ENCODE measurements at places on chromosomes 16 and 17.

DNA sequence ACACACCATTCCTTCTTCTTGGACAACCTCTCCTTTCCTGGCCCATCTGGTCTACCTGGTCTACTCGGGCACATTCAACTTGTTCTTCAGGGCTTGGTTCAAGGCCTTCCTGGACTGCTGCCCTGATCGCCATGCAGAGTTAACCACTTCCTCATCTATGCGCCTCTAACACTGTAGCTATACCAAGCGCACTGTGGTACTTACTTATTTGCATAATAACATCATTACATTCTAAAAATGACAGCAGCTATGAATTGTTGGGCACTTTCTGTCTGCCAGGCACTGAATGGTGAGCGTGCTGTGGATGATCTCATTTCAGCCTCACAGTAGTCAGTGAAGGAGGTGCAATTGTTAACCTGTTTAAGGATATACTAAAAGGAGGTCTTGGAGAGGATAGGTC, 66.9 kb upstream of the SDK2 start:
- peak; percentile 84 for DNase-seq

DNA sequence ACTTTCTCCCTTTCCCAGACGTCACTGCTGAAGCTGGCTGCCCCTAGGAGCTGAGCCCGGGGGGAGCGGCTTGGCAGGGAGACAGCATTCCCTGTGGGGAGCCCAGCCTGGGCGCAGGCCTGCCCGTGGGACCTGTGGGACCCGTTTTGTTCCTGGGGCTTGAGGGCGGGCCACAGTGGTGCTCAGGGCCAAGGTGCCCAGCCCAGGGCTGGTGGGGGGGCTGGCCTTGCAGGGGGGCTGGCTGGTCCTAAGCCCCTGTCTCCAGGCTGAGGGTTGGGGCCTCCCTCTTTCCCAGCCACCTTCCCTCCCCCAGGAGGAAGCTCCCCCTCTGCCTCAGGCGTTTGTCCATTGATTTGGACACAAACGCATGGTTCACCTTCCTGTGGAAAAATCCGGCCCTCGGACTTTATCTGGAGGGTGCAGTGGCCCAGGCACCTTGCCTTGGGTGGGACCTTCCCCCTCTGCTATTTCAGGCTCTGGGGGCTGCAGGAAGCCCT, 4.4 kb downstream of the NHERF2 start:
- no peak for DNase-seq

DNA sequence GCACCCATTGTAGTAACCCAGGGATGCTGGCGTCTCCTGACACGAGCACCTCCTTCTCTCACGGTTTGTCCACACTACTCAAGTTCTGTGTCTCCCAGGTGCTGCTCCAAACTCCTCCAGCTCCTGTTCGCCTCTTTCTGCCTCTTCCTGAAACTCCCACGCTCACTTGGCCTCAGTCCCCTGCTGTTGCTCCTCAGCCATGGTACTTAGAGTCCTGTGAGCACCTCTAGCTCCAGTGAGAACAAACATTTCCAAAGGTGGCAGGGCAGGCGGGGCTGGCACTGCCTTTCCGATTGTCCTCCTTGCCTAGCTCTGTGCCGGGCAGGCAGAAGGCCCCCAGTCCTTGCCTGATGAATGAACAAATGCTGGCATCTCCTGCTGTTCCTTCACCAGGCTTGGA, 146.1 kb downstream of the SDK2 start:
- no peak for DNase-seq

DNA sequence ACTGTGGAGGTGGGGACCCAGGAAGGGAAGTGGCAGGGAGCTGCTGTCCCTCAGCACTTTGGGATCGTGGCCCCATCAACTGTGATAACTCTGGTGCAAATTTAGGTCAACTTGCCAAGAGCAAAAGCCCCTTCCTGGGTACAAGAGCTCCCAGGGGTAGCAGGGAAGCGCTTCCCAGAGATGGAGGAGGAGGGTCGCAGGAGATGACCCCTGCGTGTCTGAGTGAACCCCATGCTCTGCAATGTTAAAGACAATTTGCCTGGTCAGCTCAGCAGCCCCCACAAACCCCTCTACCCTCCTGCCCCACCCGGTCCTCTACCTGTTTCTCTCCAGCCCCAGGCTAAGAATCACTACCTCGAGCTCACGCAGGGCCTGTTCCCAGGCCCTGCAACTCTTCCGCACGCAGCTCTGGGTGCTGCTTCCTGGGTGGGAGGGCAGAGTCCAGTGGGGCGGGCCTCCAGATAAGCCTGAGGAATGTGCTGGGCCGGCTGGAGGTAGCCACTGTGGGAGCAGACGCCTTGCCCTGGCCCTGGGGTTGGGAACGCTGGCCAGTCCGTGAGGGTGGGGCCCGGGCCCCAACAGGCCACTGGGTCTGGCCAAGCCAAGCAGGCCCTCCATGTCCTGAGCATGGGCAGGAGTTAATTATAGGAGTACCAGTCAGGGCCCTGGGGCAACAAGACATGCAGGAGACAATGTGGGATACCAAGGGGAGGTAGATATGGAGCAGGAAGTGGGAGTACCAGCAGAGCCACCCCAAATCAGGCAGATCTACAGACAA, 6.1 kb downstream of the DOK4 start:
- no peak for DNase-seq

DNA sequence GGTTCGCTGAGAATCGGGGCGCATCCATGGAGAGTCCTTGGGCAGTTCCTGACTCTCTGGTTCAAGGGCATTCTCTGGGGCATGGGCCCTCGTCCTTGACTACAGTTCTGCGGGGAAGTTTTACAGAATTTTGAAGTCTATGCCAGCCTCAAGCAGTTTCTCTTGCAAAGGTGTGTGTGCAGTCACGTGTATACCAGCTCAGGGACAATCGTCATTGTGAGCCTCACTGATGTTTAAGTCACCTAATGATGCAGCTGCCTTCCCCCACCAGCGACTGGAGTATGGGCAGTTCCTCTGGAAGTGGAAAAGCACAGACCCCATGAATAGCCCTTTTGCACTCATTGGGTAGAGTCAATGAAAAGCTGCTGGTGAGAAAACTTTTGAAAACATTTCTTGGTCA, 1.3 kb downstream of the PLCG2 start:
- DNase-seq: no peak

- no peak for DNase-seq
Measured at GRCh38 chr17:80380555-80381002, 34.4 kb upstream of the ENDOV start.

- peak; percentile 25 for DNase-seq
Measured at GRCh38 chr17:61410141-61411010, 10.7 kb downstream of the TBX2 start.

GRCh38 chr17:57906910-57907309, 48.3 kb downstream of the CUEDC1 start:
- DNase-seq: peak; percentile 8

DNA sequence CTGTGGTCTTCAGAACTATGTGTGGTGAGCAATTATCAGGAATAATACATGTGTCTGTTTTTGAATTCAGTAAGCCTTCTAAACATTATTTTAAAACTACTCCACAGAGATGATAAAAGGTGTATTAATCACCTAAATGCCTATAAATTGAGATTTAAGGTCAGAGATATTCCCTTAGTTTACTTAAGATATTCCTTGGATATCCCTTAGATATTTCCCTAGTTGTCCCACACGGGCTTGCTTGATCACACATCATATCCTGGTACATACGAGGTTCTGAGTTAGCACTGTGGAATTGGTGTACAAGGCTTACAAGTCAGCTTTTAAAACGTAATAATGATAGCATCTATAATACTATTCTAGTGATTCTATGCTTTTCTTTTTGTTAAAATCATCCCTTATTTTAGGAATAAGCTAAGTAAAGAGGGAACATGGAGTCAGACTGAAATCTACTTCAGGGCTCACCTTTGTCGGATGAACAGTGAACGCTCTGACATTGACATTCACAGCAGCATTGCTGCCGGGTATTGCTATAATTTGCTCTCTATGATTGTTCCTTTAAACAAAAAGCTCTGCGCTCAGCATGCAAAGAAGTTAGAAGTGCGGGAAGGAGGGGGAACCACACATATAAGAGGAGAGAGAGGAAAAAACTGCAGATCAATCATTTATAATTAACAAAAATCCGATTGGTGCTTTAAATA, 136.5 kb downstream of the SKAP1 start:
- no peak for DNase-seq

DNA sequence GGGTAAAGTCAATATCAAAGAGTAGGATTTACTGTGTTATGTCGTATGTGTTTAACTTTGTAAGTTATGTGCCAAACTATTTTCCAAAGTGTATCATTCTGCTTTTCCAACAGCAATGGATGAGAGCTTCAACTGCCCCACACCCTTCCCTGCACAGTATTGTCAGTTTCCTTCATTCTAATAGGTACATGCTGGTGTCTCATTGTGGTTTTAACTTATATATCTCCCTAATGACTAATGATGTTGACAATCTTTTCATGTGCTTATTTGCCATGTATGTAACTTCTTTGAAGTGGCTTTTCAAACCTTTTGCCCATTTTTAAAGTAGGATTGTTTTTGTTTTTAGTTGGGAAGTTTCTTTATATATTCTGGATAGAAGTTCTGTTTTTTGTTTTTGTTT, 3.8 kb downstream of the DDX19B start:
- no peak for DNase-seq

DNA sequence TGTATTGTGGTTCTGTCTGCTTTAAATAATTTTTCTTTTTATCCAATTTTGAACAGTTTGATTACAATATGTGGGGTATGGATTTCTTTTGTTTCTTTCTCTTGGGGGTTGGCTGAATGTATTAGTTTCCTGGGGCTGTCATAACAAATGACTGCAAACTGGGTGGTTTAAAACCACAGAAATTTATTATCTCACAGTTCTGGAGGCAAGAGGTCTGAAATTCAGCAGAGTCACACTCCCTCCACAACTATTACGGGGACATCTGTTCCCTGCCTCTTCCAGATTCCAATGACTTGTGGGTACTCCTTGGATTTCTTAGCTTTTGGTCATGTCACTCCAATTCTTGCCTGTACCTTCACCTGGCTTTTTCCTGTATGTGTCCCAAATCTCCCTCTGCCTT, 23.7 kb downstream of the COX11 start:
- no peak for DNase-seq

DNA sequence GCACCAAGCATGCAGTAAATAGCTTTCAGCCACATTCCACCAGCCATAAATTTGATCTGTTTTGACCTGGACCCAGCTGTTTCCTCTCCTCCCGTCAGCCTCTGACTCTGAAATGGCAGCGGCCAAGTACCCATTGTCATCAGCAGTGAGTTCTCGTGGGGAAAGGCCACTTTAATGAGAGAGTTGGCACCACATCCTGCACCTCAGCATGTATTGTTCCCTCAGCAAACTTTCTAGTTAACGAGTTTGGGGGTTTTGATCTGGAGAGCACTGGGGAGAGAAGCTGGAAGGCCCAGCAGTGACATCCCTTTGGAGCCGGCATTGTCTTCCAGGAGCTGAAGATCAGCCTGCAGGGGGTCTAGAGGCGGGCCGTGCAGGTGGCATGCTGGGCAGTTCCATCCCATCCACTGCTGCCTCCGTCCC, 84.9 kb downstream of the RPA1 start:
- DNase-seq: no peak

DNA sequence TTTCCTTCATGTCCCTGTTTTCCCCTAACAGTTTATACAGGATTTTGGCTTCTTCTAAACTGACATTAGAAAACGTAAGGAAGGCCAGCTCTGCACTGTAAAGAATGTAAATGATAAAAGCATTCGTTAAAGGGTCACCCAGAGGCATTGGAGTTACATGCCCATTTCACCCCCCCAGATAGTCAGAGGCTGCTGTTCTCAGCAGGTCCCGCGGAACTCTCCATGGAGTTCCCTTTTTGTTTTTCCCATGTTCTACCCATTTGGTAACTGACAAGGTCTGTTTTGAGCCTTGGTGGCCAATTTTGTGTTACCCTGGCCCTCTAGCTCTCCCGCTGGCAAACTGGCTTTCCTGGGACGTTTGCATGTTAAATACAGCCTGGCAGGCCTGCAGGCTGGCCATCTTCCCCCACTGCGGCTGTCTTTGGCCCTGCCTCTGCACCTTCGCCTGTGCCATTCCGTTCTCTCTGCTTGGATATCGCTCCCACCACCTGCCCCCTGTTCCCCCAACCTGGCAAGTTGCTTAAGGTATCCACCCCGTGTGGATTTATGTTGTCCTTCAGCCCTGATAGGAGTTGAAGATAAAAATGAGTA, 49.7 kb downstream of the EPN2 start:
- no peak for DNase-seq

DNA sequence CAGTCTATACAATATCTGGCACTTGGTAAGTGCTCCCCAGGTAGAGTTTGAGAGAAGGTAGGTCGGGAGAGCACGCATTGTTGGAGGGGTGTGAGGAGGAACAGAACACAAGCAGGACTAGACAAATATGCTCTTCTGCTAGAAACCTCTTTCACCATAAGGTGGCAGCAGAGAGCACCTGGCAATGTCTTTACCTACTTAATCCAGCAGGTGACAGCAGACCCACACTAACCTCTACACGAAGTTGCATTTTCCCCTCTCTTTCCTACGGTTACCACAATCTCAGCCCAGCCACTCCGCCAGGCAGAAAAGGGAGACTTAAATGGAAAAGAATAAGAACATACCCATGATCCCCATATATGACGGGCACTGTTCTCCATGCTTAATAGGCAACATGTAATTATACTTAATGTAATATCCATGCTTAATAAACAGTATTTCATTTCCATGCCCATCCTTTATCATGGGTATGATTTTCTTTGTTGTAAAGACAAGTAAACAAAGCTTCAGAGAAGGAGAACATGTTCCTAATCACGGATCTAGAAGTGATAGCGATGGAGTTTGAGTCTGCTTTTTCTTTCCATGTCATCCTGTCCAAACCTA, 55.1 kb upstream of the CCL2 start:
- DNase-seq: peak; percentile 77

DNA sequence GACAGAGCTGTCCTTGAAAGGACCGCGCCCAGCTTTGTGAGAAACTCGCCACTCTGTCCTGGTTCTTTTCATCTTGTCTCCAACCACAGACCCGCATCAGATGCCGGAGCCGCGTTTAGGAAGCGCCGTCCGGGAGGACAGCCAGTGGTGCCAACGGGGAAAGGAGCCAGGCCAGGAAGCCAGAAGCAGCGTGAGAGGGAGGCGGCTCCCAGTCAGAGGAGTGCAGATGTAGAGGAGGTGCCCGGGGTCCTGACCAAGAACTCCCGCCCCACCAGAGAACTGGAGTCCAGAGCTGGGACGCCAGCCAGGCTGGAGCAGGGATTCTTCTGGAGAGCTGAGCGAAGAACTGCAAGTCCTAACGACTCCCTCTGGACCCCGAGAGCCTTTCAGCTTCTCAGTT, 49.3 kb upstream of the TNRC6C start:
- DNase-seq: no peak

GRCh38 chr16:8237452-8237851, 352.9 kb downstream of the TMEM114 start:
- no peak for DNase-seq

GRCh38 chr16:79698341-79698753, 97.8 kb upstream of the MAF start:
- no peak for DNase-seq

DNA sequence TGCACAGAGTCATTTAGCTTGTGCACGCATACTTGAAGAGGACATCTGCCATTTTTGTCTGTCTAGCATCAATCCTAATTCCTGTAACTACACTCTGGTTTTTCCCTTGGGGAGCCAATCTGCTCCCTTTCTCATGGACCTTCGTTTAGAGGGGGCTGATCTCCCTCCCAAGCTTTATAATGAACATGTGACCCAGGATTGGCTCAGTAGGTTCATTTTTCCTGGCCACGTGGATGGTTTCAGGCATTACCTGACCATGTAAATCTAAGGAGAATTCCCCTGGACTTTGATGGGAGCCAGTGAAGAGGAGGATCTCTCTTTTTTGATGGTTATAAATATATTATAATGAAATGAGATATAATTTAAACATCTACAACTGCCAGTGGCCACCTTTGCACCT, 56.8 kb upstream of the HS3ST2 start:
- DNase-seq: no peak

- peak; percentile 22 for DNase-seq
Measured at GRCh38 chr17:50624321-50624934, 10.3 kb upstream of the ABCC3 start.

Data from MV-4-11 (cell line).